ENCODE measurements at places on chromosomes 13 and 19.
A peak's percentile ranks its signal among the peaks of the same experiment; 100 is the strongest.

DNA sequence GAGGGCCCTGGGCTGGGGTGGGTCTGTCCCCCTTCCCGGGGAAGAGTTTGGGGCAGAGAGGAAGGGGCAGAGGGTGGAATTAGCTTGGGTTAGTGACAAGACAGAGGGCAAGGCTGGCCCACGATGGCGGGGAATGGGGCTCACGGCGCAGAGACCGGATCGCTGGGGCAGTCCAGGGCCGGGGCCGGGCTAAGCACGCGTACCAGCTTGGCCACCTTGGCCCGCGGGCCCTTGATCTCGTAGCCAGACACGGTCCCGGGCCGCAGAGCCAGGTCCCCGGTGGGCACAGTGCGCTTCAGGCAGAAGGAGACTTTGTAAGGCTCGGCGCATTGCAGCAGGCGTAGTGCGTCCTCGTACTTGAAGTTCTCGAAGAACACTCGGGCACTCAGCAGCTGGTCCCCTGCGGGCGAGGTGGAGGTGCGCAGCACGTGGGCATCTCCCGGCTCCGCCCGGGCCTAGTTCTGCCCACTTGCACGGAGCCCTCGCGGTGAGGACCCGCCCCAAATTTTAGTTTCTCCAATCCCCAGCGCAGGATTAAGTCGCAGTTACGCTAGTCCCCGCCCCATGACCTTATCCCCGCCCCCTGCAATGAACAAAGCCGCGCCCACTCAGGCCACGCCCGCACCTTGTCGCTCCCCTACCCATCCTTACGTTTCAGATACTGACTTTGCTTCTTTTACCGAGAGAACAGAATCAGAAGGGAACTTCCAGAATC, 8.6 kb upstream of the HIPK4 start:
- DNase-seq = no peak

GRCh38 chr13:75959861-75960481, 323.8 kb downstream of the LMO7 start:
- no peak for DNase-seq

DNA sequence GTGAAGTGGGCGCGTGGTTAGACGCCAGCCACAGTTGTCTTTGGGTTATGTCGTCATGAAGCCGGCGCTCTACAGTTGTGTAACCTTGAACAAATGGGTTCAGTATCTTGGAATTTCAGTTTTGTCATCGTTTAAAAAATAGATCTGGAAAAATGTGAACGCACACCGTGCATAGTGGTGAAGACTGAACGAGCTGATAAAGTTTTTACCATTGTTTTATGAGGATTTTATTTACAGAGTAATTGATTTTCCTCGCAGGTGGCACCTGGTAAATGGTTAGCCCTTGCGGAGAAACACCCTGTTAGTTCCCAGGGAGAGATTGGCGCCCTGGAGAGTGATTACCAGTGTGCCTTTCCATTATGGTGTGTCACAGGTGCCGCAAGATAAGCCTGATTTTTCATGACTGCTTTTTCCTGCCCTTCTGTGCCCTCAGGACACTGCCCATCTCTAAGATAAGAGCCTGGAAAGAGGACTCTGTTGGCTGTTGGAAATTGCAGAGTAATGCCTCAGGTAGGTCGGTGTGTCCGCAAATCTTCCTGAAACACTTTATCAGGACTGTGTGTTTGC, 577 bp downstream of the ZNF181 start:
- DNase-seq = peak; percentile 59

DNA sequence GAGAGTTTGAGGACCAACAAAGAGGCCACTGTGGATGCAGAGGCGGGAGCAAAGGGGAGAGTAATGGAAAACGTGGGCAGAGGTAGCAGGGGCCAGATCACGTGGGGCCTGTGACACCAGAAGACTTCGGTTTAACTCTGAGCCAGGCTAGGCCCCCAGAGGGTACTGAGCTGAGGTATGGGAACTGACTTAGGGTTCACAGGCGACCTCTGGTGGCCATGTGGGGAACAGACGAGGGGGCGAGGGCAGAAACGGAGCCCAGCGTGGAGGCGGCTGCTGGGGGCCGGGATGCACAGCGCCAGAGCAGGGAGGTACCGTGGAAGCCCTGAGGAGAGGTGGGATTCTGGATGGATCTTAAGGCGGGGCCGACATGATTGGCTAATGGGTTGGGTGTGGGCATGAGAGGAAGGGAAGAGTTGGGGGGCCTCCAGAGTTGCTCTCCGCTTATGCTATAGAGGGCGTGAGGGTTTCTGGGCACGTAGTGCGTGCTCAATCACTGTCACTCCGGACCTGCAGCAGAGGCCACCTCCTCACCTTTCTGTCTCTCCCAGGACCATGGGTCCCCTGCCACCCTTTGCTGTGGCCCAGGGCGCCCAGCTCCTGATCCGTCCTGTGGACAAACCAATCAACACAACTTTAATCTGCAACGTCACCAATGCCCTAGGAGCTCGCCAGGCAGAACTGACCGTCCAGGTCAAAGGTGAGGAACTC, 13.7 kb downstream of the PVR start:
- no peak for DNase-seq

DNA sequence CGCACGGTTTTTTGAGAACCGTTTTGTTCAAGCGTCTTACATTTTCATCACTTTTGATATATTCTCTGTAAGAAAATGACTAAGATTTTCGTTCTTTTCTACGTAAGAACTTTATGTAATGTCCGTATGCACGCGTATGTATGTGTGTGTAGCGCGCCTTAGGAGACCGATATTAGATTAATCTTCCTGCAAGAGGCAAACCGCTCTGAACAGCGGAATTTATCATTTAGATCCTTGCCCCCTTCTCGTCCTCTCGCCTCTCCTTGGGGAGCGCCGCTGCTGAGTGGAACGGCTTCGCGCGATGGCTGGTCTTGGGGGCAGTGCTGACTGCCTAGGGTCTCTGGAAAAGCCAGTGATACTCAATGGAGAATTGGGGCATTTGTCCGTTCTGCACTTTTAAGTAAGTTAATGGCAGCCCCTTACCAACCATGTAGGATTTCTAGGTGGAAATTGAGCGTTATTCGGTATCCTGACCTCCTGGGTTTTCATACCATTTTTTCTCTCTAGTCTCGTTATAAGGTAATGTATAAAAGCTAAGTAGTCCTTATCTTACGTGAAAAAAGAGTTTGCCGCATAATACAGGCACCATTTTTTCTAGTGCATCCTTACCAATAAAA, 4.7 kb downstream of the MAB21L1 start:
- no peak for DNase-seq

- no peak for DNase-seq
Observed at GRCh38 chr13:49789968-49790367, 2.5 kb downstream of the KPNA3 start.

GRCh38 chr13:20796791-20797508, 23.2 kb upstream of the EEF1AKMT1 start:
- DNase-seq = no peak

- DNase-seq = no peak
Observed at GRCh38 chr13:31115616-31116015, 46.1 kb downstream of the HSPH1 start.

DNA sequence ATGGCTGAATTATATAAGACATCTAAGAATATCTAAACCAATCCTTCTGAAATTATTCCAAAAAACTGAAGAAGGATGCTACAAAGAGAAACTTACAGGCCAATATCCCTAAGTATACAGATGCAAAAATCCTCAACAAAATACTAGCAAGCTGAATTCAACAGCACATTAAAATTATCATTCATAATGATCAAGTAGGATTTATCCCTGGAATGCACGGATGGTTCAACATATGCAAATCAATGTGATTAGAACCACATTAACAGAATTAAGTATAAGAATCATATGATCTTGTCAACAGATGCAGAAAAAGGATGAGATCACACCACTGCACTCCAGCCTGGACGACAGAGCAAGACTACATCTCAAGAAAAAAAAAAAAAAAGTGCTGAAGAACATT, 13.3 kb downstream of the ZNF560 start:
- no peak for DNase-seq

DNA sequence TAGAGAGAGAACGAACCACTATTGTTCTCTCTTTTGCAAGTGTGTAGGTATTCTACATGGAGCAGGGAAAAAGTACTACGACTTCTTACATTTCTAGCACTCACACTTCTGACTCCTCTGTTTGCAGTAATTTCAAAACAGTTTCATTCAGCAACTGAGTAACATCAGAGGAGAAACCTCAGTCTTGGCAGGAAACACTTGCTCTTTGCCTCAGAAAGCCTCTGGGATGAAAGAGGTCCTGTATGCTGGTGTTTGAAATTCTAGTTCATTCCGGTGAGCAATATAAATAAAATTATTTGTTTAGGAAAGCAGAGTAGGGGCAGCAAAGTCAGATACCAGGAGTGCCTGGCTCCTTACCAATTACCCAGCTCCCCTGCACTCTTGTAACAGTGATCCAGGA, 595.5 kb downstream of the TBC1D4 start:
- no peak for DNase-seq

GRCh38 chr19:15137777-15138176, 30.6 kb downstream of the SYDE1 start:
- no peak for DNase-seq

- DNase-seq = no peak
Observed at GRCh38 chr19:39171479-39172465, 25.0 kb upstream of the NCCRP1 start.

DNA sequence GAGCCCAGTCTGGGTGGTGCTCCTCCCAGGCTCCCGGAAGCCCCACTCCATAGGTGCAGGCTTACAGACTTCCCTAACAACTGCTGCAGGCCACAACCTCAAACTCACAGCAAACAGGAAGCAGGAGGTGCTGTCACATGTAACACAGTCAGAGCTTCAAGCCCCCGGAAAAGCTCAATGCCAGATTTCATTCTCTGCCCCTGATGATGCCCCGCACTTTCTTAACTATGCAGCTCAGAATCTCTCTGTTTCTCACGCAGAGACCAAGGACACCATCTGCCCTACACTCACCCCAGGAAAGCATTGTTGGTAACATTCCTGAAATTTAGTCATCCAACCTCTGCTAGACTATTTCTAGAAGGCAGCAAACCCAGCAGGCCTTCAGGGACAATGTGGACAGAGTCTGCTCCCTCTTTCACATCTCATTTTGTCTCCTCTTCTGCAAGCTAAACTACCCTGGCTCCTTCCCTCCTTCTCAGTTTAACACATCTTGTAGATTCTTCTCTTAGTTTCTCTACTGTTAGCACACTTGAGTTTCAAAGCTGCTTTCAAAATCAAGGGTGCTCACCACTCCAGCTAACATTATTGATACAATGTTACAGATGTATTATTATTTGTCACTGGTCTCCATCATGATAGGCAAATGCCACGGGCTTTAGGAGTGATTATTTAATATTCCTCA, 162.5 kb downstream of the KCTD12 start:
- DNase-seq = peak; percentile 73

DNA sequence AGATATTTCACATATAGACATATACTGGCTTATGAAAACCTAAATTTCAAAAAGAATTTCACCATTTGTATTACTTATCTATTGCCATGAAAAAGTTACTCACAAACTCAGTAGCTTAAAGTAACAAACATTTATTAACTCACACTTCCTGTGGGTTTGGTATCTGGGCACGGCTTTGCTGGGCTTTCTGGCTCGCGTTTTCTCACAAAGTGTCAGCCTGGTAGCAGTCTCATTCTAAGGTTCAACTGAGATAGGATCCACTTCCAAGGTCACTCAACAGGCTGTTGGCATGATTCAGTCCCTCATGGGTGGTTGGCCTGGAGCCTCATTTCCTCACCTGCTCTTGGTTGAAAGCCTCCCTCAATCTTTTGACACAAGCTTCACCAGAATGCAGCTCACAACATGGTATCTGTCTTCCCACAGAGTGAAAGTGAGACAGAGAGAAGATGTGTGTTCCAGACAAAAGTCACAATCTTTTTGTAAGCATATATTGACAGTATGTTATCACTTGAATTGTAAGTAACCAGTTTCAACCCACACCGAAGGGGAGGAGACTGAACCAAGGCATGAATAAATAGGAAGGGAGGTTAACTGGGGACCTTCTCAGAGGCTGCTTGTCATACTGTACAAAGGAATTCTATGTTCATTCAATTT, 1065.8 kb upstream of the SPRY2 start:
- DNase-seq = no peak

DNA sequence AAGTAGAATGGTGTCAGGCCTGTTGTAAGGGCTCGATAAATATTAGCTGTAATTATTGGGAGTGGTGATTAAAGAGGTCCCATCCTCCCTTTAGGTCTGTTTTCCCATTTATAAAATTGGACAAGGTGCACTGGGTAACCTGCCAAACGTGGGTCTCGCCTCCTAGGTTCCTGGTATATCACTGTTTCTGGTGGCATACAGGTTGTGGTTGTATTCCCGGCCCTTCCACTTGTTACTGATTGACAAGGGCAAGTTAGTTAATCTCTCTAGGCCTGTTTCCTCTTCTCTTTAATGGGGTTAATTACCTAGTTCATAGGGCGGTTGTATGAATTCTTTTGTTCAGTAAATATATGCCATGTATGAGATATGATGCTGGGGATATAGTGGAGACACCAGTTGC, 1.5 kb downstream of the PPP2R1A start:
- no peak for DNase-seq

DNA sequence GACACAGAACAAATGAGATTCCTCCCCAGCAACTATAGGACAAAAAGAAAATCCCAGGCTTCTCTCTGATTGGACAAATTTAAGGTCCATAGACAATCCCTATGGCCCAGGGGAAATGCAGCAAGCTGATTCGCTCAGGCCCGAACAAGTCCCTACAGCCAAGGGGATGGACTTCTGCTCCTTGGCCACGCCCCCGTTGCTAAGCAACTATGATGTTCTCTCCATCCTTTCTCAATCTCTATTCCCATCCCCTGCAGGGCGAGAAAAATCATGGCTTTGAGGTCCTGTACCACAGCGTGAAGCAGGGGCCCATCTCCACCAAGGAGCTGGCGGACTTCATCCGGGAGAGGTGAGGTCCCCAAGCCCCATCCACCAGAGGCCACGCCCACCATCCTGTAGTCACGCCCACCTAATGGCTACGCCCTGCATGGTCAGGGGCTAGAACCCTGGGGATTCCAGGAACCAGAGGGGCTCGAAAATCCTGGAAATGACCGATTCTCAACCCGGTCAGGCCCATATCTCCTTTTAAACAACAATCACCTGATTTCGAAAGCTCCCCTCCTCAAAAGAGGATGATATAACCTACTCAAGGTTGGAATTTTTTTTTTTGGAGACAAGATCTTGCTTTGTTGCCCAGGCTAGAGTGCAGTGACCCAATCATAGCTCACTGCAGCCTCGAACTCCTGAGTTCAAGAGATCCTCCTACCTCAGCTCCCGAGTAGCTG, 11.4 kb downstream of the FCHO1 start:
- no peak for DNase-seq

- DNase-seq = no peak
Observed at GRCh38 chr19:17794412-17794730, 567 bp upstream of the B3GNT3 start.

- no peak for DNase-seq
Observed at GRCh38 chr13:39451860-39452301, 151.1 kb downstream of the LHFPL6 start.

- no peak for DNase-seq
Observed at GRCh38 chr19:50925734-50926133, 14.5 kb upstream of the KLK4 start.

Data from AG09319 (cell line).